Activated T-helper 1 cell treated with Interleukin-2 at 50 U/mL for 16 hours (primary cell): ENCODE measurements at places on chromosomes 16 and 17.

DNA sequence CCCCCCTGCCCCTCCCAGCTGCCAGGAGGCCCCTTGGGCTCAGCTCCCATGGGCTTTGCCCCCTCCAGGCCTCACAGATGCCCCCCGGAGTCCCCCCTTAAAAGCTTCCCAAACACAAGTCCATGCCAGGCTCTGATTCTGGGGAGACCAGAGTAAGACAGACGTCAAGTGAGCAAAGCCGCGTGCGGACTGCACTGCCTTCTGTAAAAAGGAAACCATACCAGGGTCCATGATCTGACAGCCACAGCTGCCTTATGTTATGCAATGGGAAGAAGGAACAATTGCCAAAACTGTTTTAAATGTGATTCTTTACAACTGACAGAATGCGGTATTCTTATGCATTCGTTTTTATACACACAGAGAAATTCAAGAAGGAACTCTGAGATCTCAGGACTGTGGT, 17.9 kb upstream of the HEXD start:
- no peak for DNase-seq

DNA sequence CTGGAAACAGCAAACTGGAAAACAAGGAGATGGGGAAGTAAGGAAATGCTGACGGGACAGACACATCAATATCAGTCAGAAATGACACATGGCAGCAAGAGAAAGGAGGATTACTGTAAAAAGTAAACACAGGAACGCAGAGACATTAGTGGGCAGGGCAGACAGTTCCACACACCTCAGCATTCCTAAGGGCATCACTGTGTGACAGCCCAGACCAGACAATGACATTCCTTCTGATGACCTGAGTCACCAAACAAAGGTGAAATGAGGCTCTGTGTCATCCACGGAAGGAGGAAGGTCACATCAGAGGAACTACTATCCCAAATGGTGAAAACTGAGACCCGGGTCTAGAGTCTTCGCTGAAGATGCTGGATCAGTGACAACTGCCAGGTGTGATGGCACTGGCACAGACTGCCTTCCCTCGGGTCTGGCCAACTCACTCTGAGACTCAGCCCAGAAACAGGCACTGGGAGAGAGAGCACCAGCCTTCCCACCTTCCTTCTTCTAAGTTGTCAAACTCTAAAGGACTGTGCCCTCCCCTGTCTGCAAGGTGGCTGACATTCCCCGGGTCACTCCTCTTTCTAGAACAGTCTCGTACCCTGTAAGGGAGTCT, 36.7 kb downstream of the TK2 start:
- no peak for DNase-seq

DNA sequence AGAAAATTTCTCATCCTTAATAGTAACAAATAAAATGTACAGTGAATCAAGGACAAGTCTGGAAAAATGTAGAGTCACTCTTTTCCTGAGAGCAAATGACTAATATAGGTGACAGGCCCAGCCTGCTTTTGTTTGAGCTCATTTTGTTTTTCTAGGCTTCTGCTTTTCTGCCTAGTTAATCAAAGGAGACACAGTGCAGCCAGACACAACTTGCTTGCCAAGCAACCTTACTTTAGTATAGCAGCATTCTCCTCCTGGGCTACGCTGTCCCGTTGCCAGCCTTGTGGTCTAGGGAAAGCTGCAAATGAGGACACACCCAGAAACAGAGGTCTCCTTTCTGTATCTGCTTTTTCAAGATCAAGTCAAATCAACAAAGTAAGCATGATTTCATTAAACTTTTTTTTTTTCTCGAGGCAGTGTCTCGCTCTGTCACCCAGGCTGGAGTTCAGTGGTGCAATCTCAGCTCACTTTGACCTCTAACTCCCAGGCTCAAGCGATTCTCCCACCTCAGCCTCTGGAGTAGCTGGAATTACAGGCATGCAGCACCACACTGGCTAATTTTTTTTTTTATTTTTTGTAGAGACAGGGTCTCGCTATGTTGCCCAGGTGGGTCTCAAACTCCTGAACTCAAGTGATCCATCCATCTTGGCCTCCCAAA, 17.2 kb downstream of the GINS3 start:
- no peak for DNase-seq

GRCh38 chr17:41451154-41451728, 10.5 kb upstream of the KRT38 start:
- DNase-seq: no peak

- DNase-seq: no peak
Observed at GRCh38 chr16:69346683-69347082, 4.9 kb downstream of the TMED6 start.

DNA sequence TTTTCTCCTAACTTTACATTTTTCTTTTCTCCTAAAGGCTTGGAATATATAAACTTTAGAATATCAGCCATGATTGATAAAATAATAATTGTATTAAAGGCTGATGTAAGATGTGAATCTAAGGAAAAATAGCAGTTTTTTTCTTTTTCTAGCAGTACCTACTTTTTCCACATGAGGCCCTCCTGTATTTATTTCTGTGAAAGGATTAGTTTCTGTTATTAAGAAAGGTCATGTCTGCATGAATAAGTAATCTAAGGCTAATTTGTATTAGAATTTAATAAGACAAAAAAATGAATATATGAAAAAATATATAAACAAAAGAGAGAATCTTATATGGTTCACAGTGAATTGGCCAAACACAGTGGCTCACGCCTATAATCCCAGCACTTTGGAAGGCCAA, 85.3 kb downstream of the STXBP4 start:
- no peak for DNase-seq

GRCh38 chr16:65124212-65124548, 2.3 kb upstream of the CDH11 start:
- no peak for DNase-seq

DNA sequence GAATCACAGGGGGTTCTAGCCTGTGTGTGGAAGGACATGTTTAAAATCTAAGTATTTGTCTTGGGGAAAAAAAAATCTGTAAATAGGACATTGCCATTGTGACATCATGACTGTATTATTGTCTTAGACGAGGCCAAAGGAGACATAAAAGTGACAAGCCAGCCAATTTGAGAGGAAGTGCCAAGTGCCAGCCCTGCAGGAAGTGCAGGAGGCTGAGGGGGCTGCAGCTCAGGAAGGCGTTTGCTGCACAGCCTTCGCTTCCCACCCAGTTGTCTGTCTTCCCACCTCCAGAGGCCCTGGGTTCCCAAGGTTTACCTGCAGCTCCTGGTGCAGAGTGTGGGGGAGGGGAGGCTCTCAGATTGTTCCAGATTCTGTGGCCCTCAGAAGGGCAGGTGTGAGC, 1.3 kb downstream of the ADCY7 start:
- no peak for DNase-seq

DNA sequence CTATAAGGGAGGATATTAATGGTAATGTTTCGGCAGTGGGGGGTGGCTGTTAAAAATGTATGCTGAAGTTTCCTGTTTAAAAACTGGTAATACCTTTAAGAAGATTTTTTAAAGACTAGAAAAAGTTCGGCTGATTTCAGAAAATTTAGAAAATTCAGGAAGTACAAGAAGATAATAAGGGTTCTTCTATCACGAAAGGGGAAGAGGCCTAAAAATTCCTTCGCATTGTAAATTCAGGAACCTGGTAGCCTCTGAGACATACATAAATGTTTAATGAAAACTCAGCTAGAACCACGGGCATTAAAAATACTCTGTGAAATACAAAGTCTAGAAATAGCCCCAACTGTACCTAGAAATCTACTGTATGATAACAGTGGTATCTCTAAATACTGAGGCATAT, 181.2 kb downstream of the PARN start:
- DNase-seq: no peak

DNA sequence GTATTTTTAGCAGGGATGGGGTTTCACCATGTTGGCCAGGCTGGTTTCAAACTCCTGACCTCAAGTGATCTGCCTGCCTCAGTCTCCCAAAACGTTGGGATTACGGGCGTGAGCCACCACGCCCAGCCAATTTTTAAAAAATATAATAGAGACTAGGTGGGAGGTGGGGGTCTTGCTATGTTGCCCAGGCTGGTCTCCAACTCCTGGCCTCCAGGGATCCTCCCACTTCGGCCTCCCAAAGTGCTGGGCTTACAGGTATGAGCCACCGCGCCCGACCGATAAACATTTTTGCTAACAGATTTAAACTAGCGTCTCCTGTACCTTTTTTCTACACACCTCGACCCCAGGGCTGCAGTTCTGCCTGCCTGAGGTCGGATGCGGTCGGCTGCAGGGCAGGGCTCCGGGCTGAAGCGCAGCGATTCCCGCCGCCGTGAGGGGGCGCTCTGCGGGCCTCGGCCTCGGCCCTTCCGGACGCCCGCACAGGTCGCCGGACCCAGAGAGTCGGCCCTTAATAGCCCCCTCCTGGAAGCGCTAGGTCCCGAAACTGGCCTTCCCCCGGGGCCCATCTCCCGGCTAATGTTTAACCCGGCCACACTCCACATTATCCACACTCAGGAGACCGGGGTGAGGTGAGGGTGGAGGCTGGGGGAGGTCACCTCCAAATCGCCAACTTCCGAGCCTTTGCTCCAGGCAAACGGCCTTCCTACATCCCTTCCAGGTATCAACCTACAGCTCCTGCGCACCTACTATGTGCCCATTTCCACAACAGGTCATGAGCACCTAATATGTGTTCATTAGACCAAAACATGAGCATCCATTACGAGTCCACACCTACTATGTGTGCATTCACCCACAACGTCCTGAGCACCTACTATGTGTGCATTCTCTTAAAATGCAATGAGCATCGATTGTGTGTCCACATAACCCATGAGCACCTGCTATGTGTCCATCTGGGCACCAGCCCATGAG, 2.0 kb upstream of the GLIS2 start:
- no peak for DNase-seq

DNA sequence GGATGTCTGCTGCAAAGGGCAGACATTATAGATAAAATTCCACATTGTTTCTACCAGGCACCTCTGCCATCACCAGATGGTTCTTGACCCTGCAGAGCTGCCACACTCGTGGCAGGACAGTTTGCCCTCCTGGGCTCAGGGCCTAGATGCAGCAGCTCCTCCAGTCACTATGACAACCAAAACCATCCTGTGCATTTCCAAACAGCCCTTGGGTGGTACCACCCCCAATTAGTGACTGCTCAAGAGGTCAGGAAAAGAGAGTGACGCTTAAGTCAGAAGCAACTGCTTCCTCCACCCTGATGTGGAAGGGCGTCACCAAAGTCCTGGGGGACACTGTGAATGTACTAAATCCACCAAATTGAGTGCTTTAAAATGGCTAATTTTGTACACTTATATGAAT, 109.2 kb downstream of the C16orf95 start:
- no peak for DNase-seq

DNA sequence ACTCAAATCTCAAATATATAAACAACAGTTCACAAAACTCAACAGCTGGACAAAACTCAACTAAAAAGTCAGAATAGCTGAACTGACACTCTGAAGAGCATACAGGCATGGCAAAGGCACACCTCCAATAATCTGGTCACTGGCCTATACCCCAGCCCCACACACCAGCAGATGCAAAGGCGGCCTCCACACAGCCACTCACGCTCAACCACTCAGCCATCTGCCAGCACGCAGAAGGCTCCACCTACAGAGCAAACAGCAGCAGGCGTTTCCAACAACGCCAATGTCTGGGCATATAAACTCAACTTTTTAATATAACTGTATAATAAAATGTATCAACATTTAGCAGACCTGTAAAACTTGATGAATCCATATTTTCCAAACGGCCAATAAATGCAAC, 17.2 kb downstream of the USP7 start:
- no peak for DNase-seq

DNA sequence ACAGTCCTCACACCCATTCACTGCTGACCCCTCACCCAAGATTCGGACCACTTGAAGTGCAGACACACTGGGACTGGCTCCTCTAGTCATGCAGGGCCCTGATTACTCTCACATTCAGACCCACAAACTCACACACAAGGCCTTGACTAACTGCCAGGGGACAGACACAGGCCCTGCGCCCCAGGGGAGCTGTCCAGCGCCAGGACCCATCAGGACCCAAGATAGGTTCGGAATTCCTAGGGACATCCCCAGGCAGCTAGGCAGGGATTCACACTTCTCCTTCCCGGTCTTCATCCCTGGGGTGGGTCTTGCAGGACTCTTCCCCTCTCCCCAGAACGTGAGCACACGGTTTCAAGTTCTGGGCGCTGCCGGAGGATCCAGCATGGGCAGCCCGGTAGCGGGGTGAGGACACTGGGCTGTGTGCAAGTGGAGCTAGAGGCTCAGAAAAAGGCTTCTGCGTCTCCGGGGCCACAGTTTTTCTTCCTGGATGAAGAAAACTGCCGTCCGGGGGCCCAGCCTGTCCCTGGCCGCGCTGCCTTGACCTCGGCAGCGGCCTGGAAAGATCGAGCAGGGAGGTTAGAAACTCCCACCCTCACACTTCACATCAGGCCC, 1.6 kb downstream of the SEZ6 start:
- no peak for DNase-seq

- no peak for DNase-seq
Observed at GRCh38 chr16:30697264-30698138, 1.5 kb upstream of the SRCAP start.

- no peak for DNase-seq
Observed at GRCh38 chr17:81517339-81518112, 4.9 kb upstream of the ACTG1 start.

DNA sequence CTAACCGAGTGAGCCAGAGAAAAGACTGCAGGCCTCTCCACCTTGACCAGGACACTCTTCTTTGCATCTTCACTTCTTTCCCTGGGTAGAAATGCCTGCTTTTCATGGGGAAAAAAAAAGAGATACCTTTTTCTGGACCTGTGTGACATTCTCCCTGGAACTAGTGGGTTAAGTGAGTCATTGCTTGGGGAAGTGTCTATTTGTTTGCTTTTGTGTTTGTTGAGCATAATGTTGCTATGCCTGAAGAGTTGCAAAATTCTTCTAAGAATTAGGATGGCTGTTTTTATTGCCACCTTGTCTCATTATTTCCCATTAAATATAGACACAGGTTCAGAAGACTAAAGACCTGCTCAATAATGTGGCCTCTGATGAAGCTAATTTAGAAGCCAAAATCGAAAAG, 18.8 kb downstream of the CLUAP1 start:
- no peak for DNase-seq
